ENCODE measurements at places on chromosomes 12 and 14.

DNA sequence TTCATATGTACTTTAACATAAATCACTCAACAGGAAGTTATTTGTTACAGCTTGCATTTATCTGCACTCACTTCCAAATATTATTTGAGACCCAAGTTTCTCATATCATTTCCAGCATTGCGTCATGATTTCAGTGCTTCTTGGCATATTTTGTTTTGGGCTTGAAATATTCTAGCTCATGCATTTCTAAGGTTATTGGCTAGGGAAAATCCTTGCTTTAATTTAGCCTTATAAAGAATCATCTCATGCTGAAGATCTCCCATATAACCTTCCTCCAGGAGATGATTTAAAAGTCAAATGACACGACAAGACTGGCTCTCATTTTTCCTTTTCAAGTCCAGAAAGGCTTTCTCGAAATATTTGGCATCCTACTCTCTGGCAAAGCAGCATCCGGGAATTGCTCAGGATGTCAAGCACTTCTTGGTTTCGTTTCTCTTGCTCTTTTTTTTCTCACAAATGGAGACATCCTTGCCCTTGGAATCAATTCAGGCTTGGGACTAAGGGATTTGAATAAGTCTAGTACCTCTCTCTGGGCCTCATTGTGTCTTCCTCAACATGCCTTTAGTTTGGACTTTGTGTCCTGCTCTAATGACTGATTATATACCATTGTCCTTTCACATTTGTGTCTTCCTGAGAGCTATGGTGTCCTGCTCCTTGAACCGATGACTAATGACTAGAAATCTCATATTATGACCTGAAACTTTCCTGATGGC is 295.0 kb downstream of the RMST start:
- no peak for DNase-seq

DNA sequence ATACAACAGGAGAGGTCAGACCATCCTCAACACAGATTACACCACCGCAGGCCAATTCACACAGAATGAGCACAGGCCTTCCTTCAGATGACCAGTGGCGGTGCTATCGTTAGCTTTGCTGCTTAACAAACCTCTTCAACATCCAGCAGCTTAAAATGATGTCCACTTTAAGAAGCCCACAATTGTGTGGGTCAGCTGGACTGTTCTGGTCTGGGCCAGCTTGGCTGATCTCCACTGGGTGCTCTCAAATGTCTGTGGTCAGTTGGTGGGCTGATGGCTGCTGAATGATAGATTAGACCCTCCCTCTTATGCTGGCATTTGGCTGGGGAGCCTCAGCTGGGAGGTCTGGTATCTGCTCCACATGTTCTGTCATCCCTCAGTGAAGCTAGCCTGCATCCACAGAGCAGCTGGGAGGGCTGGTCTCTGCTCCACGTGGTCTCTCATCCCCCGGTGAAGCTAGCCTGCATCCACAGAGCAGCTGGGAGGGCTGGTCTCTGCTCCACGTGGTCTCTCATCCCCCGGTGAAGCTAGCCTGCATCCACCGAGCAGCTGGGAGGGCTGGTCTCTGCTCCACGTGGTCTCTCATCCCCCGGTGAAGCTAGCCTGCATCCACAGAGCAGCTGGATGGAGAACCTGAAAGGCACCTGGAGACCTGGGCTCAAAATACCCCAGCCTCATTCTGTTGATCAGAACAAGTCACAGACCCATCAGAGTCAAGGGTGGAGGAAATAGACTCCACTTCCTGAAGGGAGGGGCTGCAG is 203.6 kb upstream of the DIO3 start:
- no peak for DNase-seq

GRCh38 chr14:64201296-64201695 is 92.9 kb downstream of the ESR2 start:
- DNase-seq, result no peak

- no peak for DNase-seq
Measured at GRCh38 chr14:96806836-96807235, 9.7 kb downstream of the VRK1 start.

- DNase-seq, result no peak
Measured at GRCh38 chr12:4829161-4829792, 80.4 kb upstream of the KCNA1 start.

GRCh38 chr12:52187640-52188039 is 4.2 kb downstream of the KRT80 start:
- no peak for DNase-seq

DNA sequence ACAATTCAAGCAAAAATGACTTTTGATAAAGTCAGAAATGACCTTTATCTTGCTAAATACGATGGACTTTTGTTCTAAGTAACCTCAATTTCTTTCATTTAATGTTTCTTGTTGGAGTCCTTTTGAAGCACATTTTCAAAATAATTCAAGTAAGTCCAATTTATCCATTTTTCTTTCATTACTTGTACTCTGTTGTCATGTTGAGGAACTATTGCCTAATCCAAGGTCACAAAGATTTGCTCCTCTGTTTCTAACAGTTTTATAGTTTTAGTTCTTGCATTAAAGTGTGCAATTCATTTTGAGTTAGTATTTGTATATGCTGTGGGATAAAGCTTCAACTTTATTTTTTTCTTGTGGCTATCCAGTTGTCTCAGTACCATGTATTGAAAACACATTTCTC is 66.7 kb downstream of the CCER1 start:
- DNase-seq, result no peak

GRCh38 chr12:108175310-108175709 is 46.2 kb downstream of the WSCD2 start:
- DNase-seq, result no peak

GRCh38 chr12:24996102-24996797 is 47.3 kb upstream of the BCAT1 start:
- no peak for DNase-seq

DNA sequence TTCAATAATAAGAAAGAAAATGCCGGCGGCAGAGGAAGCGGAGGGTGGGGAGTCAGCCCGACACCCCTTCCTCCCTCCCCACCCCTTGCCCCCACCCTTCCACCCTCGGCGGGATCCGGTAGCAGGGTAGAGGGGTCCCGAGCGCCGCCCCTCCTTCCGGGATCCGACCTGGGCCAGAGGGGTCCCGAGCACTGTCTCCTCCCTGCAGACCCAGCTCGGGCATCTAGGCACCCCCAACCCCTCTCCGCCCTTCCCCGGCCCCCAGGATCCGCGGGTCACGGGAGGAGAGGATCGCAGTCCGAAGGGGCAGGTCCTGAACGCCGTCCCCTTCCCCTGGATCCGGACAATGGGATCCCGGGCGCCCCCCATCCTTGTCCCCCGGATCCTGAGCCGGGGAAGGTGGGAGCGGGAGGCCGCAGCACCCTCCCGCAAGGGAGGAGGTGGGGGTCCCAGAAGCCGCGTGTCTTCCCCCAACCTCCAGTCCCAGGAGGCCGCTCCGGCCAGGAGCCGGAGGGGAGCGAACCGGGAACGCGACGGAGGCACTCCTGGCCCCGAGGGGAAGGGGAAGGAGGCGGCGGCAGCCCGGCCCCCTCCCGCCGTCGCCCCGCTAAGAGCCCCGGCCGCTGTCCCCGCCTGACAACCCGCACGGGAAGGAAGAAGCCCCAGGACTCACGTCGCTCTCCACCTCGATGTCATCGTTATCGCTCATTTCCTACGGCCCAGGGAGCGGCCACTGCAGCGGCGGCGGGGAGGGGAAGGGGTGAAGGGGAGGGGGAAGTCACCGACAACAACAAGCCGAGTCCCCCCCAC is 481 bp downstream of the MAX start:
- no peak for DNase-seq

DNA sequence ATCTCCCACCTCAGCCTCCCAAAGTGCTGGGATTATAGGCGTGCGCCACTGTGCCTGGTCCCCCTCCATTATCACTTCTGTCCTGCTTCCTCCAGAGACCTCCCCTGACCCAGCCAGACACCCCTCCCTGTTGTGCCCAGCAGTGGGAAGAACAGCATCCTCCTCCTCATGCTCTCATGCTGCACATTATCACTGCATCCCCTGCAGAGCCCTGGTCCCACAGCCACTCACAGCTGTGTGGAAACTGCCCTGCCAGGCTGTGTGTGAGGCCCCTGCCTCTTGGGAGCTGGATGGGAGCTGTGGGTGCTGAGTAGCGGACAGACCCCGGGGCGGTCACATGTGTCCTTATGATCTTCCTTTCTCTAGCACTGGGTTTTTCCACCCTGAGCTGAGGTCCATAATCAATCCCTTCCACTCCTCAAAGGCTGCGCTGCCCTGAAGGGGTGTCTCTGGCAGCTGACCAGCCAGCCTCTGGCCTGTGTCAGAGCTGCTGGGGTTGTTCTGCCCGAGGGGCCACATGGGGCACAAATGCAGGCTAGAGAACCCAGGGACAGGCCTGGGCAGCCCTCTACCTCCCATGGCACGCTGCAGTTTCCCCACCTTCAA is 9.2 kb downstream of the HIP1R start:
- DNase-seq, result no peak

- DNase-seq, result no peak
Measured at GRCh38 chr12:53735556-53735955, 8.3 kb upstream of the CALCOCO1 start.

DNA sequence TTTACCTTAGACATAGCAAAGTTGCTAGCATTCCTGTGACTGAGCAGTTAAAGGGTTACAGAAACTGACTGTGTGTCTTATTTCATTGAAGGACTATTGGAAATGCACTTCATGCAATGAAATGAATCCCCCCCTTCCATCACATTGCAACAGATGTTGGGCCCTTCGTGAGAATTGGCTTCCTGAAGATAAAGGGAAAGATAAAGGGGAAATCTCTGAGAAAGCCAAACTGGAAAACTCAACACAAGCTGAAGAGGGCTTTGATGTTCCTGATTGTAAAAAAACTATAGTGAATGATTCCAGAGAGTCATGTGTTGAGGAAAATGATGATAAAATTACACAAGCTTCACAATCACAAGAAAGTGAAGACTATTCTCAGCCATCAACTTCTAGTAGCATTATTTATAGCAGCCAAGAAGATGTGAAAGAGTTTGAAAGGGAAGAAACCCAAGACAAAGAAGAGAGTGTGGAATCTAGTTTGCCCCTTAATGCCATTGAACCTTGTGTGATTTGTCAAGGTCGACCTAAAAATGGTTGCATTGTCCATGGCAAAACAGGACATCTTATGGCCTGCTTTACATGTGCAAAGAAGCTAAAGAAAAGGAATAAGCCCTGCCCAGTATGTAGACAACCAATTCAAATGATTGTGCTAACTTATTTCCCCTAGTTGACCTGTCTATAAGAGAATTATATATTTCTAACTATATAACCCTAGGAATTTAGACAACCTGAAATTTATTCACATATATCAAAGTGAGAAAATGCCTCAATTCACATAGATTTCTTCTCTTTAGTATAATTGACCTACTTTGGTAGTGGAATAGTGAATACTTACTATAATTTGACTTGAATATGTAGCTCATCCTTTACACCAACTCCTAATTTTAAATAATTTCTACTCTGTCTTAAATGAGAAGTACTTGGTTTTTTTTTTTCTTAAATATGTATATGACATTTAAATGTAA is 31.5 kb downstream of the MDM2 start:
- no peak for DNase-seq

- DNase-seq, result no peak
Measured at GRCh38 chr14:34583525-34583924, 44.0 kb upstream of the EAPP start.

- DNase-seq, result no peak
Measured at GRCh38 chr12:27794818-27795584, 15.0 kb upstream of the MANSC4 start.

DNA sequence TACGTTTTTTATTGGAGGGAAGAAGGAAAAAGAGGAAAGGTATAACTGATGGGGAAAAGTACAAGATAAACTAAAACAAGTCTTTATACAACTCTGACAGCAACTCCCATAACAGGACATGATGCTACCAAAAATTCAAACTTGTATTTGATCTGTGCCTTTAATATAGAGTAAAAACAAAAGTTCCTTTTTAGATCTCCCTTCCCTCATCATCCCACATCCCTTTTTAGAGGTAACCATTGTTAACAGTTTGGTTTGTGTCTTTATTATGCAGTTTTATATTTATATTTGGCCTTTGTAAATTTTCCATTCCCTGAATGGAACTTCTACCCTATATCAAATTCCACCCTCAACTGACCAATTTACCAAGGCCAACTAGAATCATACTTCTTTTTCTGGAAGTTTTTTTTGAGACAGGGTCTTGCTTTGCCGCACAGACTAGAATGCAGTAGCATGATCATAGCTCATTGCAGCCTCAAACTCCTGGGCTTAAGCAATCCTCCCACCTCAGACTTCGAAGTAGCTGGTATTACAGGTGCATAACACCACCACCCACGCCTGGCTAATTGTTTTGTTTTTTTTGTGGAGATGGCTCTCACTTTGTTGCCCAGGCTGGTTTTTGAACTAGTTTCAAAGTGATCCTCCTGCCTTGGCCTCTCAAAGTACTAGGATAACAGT is 36.9 kb downstream of the RAB21 start:
- DNase-seq, result no peak

GRCh38 chr12:16300122-16300521 is 22.6 kb upstream of the SLC15A5 start:
- DNase-seq, result no peak

- DNase-seq, result no peak
Measured at GRCh38 chr14:55221186-55221585, 29.8 kb upstream of the DLGAP5 start.

- DNase-seq, result no peak
Measured at GRCh38 chr14:22882529-22883172, 371 bp upstream of the REM2 start.

GRCh38 chr12:6945613-6946012 is 1.8 kb downstream of the C12orf57 start:
- no peak for DNase-seq

DNA sequence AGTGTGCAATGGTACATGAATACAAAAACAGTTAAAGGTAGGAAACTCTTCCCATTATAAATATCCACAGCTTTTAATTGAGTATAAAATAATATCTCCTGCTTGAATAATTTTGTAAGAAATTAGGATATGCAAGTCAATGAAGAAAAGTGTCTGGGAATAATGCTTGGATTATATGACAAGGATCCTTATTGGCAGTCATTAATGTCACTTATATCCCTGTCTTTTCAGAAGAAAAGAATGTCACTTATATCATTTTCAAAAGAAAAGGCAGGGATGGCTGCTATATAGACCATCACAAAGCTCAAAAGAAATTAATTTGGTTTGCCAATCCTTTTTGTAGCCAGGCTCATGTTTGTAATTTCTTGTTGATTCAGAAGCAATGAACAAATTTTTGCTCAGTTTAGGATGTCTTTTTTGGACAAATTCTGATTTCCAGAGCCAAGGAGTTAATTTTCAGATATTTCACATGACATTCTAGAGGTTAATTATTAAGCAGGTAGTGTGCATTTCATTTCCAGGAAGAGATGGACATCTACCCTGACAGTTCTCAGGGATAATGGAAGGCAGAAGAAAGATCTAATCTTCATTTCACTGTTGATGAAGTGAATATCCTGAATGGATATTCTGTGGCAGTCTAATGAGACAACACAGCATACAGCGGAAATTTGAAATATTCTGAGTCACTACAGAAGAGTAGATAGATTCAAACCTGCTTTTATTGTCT is 299.8 kb downstream of the RPS29 start:
- no peak for DNase-seq

DNA sequence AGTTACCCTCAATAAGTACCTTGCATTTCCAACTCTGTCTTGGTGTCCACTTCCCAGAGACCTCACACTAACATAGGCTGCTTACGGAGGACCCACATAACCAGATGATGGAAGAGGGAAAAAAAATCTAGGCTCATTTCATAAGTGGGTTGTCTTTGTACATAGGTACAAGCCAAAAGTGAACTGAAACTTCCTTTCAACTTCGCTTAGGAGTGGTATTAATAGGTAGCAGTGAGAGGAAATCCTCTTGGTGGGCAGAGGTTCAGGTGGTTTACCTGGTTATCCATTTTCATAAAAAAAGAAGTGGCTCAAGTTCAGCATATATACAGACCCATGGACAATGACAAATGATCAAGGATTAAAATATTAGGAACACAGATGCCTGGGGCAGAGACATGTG is 35.8 kb upstream of the RNU6-7 start:
- DNase-seq, result no peak

Measured in esophagus squamous epithelium (tissue), 5 donors.